ENCODE measurements at places on chromosomes 3 and 15.

- DNase-seq, result no peak
Measured at GRCh38 chr3:58414538-58415197, 19.0 kb downstream of the PDHB start.

- DNase-seq, result no peak
Measured at GRCh38 chr3:102415553-102415952, 19.3 kb upstream of the ZPLD1 start.

- DNase-seq, result no peak
Measured at GRCh38 chr15:68552773-68553172, 26.0 kb upstream of the CORO2B start.

GRCh38 chr15:53716909-53717876, 42.3 kb downstream of the WDR72 start:
- no peak for DNase-seq

GRCh38 chr3:122415762-122416654, at the start of gene WDR5B:
Gene WDR5B (minus strand): TSS chr3:122416062. CDS start chr3:122415528, 534 bp downstream.
- DNase-seq, result peak; percentile 62

DNA sequence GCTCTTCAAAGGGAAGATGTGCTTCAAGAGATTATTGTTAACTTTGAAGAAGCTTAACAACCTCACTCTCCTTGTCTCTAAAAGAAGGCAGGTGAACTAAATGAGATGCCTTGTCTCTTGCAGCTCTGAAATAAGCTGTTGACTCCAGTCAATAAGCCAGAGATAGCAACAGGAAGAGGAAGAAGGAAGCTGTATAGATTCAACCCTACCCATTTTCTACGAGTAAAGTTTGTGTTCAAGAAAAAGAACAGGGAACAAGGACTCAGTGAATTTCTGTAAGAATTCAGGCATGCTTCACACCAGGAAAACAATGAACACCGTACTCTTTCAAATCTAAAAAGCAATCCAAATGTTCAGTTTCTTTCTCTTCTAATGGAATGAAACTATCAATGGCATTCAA, 503.5 kb downstream of the MAGI1 start:
- no peak for DNase-seq

- DNase-seq, result no peak
Measured at GRCh38 chr3:154794814-154795445, 285.2 kb upstream of the MME start.

DNA sequence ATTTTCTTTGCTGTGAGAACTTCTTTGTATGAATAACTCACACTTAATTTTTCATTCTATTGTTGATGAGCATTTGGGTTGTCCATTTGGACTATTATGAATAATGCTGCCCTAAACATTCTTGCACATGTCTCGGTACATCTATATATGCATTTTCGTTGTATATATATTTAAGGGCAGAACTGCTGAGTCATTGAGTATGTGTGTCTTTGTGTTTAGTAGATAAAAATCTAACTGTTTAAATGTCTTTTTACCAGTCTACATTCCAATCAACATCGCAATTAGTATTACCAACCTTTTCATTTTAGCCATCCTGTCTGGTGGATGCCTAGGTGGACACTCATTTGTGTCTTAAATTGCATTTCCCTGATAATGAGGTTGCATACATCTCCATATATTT, 144.4 kb downstream of the UACA start:
- DNase-seq, result no peak

GRCh38 chr3:117920253-117920898, 1114.3 kb downstream of the IGSF11 start:
- DNase-seq, result no peak

DNA sequence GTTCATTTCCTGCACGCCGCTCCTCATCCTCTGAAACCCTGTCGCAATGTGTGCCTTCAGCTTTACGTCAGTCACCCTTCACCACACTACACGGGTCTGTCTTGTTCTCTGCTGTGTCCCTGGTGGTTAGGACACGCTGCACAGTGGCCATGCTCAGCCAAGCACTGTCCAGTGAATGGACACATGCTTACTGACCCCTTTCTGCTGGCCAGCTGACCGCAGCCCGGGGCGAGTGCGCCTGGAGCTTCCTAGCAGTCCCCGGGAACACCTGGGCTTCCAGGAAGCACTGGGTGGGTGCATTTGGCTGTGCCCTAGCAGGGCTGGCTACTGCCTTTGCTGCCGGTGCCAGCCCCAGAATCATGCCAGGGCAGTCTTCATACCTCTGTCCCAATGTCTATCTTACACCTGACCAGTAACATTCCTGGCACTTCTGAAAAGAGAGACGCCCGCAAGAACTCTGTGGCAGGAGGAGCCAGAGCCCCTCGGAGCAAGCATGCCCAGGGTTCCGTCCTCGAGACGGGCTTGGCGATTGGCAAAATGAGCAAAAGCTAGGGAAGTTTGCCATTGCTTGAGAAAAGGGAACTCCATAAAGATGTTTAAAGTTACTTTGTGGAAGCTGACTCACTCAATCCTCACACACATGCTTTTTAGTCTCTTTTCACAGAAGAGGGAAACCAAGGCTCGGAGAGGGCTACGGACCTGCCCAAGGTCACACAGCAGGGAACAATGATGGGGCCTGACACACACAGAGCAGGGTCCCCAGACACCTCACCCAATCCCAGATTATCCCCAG, 15.7 kb upstream of the ZXDC start:
- DNase-seq, result no peak

DNA sequence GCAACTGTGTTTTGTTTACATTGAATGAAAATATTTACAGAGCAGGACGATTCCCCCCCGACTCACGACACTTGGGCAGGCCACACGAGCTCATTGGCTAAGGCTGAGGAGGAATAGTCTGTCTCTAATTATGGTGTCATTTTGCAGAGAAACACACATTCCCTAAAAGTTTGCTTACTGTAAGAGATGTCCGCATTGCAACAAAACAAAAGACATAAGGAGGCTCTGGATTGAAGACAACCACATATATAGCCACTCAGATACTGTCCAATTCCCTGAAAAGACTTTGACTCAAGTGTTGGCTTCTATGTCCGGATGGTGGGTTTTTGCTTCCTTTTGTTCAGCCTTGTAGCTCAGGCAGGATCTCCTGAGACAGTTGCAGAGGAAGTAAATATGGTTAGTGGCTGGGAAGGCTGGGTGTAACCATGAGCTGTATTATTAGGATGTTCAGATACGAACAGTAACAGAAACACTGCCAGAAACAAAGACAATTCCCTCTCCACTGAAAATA, 170.4 kb downstream of the KLHL25 start:
- no peak for DNase-seq

DNA sequence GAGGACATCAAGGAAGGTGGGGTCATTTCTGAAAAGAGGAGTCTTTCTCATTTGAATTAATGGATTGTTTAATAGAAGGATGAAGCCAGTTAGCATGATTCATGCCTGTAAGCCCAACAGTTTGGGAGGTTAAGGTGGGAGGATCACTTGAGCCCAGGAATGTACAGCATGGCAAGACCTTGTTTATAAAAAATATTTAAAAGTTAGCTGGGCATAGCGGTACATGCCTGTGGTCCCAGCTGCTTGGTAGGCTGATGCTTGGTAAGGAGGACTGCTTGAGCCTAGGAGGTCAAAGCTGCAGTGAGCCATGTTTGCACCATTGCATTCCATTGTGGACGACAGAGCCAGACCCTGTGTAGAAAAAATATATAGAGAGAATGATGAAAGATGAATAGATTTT, 165.5 kb downstream of the ALCAM start:
- no peak for DNase-seq

DNA sequence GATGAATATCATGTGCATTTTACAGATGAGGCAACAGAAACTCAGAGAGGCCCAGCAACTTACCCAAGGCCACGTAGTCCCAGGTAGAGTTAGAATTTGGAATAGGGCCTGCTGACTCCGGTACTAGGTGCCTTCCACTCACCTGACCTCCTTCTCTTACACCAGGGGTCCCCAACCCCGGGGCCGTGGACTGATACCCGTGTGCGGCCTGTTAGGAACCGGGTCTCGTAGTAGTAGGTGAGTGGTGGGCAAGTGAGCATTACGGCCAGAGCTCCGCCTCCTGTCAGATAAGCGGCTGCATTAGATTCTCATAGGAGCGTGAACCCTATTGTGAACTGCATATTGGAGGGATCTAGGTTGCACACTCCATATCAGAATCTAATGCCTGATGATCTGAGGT, 64.8 kb downstream of the SMAD3 start:
- DNase-seq, result no peak

GRCh38 chr3:52361898-52362297, 45.8 kb downstream of the DNAH1 start:
- DNase-seq, result no peak

DNA sequence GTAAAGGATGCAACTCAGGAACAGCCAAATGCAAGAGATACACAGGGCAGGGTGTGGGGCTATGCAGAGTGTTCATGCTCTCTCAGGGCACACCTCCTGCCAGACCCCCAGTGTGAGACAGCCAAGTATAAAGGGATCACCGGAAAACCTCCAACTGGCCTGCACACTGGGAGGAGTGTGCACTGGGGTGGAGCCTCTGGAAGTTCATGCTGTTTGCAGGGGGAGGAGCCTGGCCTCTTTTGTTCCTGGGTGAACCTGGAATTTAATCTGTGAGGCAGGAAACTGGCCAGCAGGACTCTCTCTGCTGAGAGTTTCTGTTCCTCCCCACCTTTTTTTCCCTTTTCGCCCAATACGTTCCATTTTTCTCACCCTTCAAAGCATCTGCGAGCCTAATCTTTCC, 204.1 kb downstream of the WNT5A start:
- DNase-seq, result no peak

- DNase-seq, result no peak
Measured at GRCh38 chr3:46277476-46277875, 35.2 kb downstream of the CCR3 start.

DNA sequence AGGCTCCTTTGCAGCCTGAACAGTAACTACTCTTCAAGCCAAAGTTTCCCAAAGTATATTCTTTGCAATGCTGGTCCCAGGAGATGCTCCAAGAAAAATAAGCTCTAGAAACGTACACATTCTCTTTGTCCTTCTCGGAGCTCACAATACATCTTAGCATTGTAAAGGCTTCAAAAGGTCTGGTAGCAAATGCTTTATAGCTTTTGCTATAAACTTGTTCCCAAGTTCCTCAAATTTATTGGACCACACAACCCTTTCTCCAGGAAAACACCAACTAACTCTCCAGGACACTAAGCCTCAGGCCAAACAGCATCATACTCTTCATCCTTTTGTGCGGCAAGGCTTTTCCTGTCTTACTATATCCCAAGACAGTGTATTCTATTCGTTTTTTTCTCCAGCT, 455.6 kb upstream of the PROK2 start:
- no peak for DNase-seq

GRCh38 chr15:70936326-70936725, 43.7 kb downstream of the LRRC49 start:
- no peak for DNase-seq

GRCh38 chr3:128994581-128995546, 988 bp upstream of the CFAP92 start:
- no peak for DNase-seq
